ENCODE measurements at places on chromosomes 16 and 17. TPM values are rescaled to one million over a fixed set of nuclear protein-coding genes. Genes with fewer than 3 reads are reported as not detected.

- no peak for DNase-seq
Observed at GRCh38 chr16:49884033-49885015, 28.4 kb upstream of the ZNF423 start.

Gene IKZF3
- total RNA-seq: 0.16 TPM

GRCh38 chr16:85229869-85230462 lies 117.7 kb upstream of the CIBAR2 start:
- no peak for DNase-seq

- DNase-seq: no peak
Observed at GRCh38 chr17:1872254-1872653, 42.4 kb downstream of the RPA1 start.

Gene PDILT
- not detected for total RNA-seq

Gene CBLN1
- total RNA-seq: 1.7 TPM

DNA sequence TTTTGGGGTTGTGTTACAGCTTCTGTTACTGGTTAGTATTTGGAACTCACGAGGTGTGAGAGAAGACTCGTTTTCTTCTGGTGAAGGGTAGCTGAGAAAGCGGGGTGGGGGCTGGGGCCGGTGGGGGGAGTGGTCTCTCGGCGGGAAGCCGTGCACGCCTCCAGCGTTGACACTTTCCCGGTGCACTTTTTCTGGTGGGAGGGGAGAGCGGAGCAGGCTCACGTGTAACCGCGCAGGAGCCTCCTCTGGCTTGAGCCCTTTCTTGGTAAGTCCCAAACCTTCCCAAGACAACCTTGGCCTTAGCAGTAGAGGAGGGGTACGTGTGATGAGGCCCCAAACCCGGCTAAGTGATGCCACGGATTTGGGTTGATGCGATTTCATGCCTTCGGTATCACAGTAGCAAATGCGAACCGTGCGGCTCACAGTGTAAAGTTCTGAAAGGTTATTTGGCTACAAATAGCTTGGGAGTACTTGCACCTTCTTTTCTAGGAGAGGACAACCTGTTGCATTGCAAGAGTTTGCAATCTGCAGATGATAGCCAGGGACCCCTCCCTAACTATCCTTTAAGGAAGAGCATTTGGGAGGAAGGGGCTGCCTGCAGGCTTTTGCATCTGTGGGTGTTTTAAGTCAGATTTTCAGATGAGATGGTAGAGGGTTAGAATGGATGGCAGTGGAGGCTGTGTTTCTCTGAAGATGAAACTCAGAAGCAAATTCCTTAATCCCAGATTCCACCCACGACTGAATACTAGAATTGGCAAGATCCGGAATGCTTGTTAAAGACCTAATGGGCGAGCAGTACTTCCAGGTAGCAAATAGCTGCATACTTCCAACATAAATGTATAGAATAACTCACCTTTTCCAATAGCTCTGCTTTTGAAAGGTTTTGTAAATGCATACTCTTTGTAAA lies 1.5 kb downstream of the HLF start:
- DNase-seq: no peak

Data from occipital lobe (tissue), 3 donors.